Ovary (tissue), 10 donors: ENCODE measurements at places on chromosomes 5 and 9. TPM values are rescaled to one million over a fixed set of nuclear protein-coding genes. Genes with fewer than 3 reads are reported as not detected.
A peak's percentile ranks its signal among the peaks of the same experiment; 100 is the strongest.

SPINK13 gene
- not detected for total RNA-seq

DNA sequence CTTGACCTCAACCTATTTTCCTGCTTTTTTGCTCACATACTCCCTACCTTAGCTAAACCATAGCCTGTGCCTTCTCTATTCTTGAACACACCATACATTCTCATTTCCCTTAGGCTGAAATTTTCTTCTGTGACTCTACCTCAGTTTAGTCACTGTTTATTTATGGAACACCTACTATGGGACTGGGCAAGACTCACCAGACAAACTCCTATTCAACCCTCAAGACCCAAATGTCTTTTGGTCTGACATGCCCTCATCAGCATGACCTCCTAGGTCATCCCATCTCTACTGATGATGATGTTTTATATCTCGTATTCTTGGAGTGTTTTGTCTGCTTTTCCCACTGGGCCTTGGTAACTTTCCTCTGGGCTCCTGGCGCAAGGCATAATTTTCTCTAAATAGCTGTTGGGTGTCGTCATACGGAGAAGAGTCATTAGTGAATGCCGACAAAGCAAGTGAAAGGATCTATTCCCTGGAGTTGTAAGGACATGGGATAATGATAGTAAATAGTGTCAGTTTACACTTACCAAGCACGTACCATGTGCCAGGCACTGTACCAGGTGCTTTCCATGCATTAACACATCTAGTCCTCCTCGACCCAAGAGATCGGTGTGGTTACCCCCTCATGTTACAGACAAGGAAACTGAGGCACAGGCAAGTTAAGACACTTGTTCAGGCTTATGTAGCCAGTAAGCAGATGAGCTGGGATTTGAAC, 22.4 kb upstream of the PITX1 start:
- no peak for DNase-seq
- no peaks in the 10 kb centered on the region for H3K4me1 ChIP-seq
- no peaks in the 10 kb centered on the region for H3K36me3 ChIP-seq
- no peak overlapping the region for H3K4me3 ChIP-seq
- no peaks in the 10 kb centered on the region for H3K27me3 ChIP-seq
- H3K27ac ChIP-seq, result no peak overlapping the region

DNA sequence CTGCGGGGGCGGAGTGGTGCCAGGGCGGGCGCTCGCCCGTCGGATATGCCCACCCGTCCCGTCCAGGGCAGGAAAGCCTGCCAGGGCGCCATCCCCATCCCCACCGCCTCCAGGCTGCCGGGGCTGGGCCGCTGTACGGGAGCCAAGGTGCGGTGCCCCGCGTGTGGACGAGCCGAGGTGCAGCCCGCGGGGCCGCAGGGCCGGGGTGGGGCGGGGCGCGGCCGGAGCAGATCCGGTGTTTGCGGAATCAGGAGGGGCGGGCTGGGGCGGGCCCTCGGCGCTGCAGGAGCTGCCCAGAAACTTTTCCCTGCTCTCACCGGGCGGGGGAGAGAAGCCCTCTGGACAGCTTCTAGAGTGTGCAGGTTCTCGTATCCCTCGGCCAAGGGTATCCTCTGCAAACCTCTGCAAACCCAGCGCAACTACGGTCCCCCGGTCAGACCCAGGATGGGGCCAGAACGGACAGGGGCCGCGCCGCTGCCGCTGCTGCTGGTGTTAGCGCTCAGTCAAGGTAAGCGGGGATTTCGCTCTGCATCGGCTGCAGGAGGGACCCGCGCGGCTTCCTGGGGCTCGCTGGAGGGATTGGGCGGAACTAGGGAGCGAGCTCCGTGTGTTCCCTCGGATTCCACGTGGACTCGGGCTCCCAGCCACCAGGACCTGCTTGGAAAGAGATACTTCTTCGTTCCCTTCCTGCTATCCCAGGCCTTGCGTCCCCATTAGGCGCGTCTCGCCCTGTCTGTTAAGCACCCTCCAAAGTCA, at the start of gene ITGA2:
ITGA2 (plus strand) TSS at position 328 of the 756 bp plus-strand sequence; CDS start at position 445, 117 bp downstream.
- H3K4me1 ChIP-seq, result peaks cover 4% of the 10 kb centered on the region
- no peaks in the 10 kb centered on the region for H3K36me3 ChIP-seq
- H3K27me3 ChIP-seq, result no peaks in the 10 kb centered on the region

GRCh38 chr9:14957109-14957508, 46.9 kb upstream of the FREM1 start:
- H3K27me3 ChIP-seq, result no peaks in the 10 kb centered on the region
- no peak overlapping the region for H3K4me3 ChIP-seq
- no peaks in the 10 kb centered on the region for H3K36me3 ChIP-seq
- DNase-seq, result no peak
- peaks cover 1% of the 10 kb centered on the region for H3K4me1 ChIP-seq
- no peak overlapping the region for H3K27ac ChIP-seq

CCDC180 gene
- 9.0 TPM for total RNA-seq

- no peak for DNase-seq
- H3K4me1 ChIP-seq, result peaks cover 4% of the 10 kb centered on the region
- no peak overlapping the region for H3K27ac ChIP-seq
- H3K4me3 ChIP-seq, result no peak overlapping the region
- H3K36me3 ChIP-seq, result no peaks in the 10 kb centered on the region
- H3K27me3 ChIP-seq, result no peaks in the 10 kb centered on the region
Observed at GRCh38 chr5:160361624-160362228, 8.7 kb downstream of the C1QTNF2 start.

- H3K27me3 ChIP-seq, result no peaks in the 10 kb centered on the region
- no peaks in the 10 kb centered on the region for H3K36me3 ChIP-seq
- no peak overlapping the region for H3K27ac ChIP-seq
- no peaks in the 10 kb centered on the region for H3K4me1 ChIP-seq
Observed at GRCh38 chr5:145906401-145906800, 30.0 kb upstream of the SH3RF2 start.

DNA sequence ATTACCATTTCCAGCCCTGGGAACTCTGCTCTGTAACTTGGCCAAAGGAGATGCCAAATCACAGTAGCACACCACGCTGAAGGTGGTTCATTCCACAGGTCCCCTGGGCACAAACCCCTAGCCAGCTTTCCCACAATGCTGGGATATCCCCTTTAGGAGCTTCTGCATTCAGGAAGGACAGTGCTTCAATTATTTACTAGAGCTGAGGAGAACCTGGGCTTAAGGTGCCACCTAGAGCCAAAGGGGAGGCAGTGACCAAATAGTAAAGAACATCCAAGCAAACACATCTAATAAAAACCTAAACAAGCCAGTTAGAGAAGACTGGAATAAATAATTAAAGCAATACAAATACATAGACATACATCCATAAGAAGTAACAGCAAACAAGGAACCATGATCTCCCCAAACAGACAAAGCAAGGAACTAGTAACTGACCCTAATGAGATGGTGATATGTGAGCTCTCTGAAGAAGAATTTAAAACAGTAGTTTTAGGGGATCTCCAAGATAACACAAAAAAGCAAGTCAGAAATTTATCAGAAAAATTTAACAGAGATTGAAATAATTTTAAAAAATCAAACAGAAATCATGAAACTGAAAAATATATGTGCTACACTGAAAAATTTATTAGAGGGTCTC, 14.6 kb downstream of the KIF4B start:
- DNase-seq, result no peak
- H3K4me1 ChIP-seq, result no peaks in the 10 kb centered on the region
- H3K36me3 ChIP-seq, result no peaks in the 10 kb centered on the region
- H3K27me3 ChIP-seq, result no peaks in the 10 kb centered on the region
- no peak overlapping the region for H3K27ac ChIP-seq

DNA sequence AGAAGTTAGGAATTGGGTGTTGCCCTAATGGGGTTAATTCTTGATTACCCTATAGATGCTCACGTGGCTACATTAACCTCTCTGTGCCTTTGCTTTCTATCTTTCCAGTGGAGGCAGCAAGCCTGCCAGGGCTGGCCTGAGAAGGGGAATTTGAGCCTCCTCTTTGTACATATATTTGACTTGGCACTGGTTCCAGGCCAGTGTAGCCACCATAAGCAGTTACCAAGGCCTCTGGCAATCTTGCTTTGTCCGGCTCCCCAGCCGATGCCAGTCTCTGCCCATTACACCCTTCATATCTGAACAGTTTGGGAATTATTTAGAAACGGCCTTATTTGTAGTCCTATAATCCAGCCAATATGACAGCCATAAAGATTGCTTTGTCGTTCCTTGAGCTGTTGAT, 58.6 kb upstream of the PPARGC1B start:
- H3K4me3 ChIP-seq, result no peak overlapping the region
- H3K27me3 ChIP-seq, result no peaks in the 10 kb centered on the region
- no peak overlapping the region for H3K27ac ChIP-seq
- H3K36me3 ChIP-seq, result no peaks in the 10 kb centered on the region
- no peaks in the 10 kb centered on the region for H3K4me1 ChIP-seq

GRCh38 chr9:69573651-69574050, 98.5 kb downstream of the APBA1 start:
- H3K4me3 ChIP-seq, result no peak overlapping the region
- peaks cover 4% of the 10 kb centered on the region for H3K4me1 ChIP-seq
- H3K27me3 ChIP-seq, result no peaks in the 10 kb centered on the region
- no peak overlapping the region for H3K27ac ChIP-seq

GRCh38 chr5:87020099-87020934, 247.4 kb upstream of the RASA1 start:
- H3K27ac ChIP-seq, result no peak overlapping the region
- no peak for DNase-seq
- H3K36me3 ChIP-seq, result no peaks in the 10 kb centered on the region
- H3K27me3 ChIP-seq, result no peaks in the 10 kb centered on the region
- no peak overlapping the region for H3K4me3 ChIP-seq
- no peaks in the 10 kb centered on the region for H3K4me1 ChIP-seq

DNA sequence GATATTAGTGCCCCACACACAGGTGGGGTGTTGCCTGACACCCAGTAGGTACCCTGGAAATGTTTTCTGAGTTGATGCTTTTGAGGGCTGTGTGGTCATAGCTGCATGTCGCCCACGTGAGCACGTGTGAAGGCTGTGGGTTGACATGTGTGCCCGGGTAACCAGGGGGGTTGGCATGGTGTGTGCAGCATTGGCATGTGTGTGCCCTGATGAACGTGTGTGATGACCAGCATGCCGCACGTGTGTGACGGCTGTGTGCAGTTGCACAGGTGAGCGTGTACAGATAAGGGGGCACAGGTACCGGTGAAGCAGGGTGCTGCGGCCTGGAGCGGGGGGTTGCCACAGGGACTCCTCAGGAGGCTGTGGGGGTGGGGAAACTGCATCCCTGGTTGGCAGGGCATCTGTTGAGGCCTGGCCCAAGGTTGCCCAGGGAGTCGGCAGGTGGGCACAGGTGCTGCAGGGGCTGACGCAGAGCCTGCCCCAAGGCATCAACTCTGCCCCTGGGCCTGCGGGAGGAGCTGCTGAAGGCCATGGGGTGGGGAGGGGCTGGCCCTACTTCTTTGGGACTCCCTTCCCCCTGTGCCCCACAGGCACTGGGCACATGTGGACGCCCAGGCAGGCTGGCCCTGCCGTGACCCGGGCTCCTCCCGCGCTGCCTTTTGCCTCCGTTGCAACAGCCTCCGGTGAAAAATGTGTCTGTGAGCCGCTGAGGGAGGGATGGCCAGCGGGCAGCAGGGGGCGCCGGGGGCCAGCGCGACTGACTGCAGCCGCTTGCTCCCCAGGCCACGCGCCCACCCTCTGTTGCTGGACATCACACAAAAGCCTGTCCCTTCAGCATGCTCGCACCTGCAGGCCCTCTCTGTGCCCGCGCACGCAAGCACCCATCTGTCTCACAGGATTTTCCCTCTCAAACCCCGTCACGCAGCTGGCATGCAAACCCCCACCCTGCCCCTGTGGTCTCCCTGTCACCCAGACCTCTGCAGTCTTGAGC, 2.2 kb downstream of the UNC5A start:
- H3K4me1 ChIP-seq, result no peaks in the 10 kb centered on the region
- no peak for DNase-seq
- H3K36me3 ChIP-seq, result no peaks in the 10 kb centered on the region
- H3K4me3 ChIP-seq, result no peak overlapping the region
- H3K27ac ChIP-seq, result no peak overlapping the region

- no peak overlapping the region for H3K27ac ChIP-seq
- no peaks in the 10 kb centered on the region for H3K36me3 ChIP-seq
- no peaks in the 10 kb centered on the region for H3K4me1 ChIP-seq
- no peaks in the 10 kb centered on the region for H3K27me3 ChIP-seq
Observed at GRCh38 chr9:31597977-31598376, 786.5 kb upstream of the ACO1 start.

EIF4EBP3 gene
- total RNA-seq, result 13.3 TPM

DNA sequence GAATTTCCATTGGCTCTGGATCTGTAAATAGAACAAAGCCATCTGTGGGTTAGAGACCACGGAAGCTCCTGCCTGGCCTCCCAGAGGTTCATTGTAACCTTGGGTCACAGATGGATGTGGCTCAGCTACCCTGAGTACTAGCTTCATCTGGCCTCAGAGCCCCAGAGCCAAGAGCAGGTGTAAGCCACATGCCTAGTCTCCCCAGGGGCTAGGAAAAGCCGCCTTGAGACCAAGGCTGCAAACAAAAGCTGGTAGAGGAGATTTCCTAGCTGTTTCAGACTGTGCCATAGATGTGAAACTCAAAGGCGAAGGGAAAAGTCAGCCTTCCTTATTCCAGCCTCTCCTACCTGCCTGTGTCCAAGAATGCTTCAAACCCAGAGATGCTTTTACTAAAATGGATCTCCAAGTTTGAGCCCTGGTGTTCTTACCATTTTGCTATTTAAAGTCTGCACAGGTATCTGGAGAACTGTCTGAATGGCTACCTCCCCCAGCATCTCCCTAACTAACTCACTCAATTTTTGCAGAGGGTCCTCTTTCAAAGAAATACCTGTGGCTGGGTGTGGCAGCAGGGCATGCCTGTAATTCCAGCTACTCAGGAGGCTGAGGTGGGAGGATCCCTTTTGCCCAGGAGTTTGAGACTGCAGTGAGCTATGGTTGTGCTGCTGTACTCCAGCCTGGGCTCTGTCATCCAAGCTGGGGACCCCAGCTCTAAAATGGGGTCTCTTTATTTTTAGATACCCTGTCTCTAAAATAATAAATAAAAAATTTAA, 42.3 kb upstream of the MAP1B start:
- H3K4me3 ChIP-seq, result no peak overlapping the region
- H3K27me3 ChIP-seq, result no peaks in the 10 kb centered on the region
- no peaks in the 10 kb centered on the region for H3K36me3 ChIP-seq
- H3K27ac ChIP-seq, result no peak overlapping the region
- H3K4me1 ChIP-seq, result no peaks in the 10 kb centered on the region

GRCh38 chr9:94885854-94886447, 159.5 kb downstream of the AOPEP start:
- no peak for DNase-seq
- peaks cover 7% of the 10 kb centered on the region for H3K4me1 ChIP-seq
- H3K4me3 ChIP-seq, result no peak overlapping the region
- H3K36me3 ChIP-seq, result no peaks in the 10 kb centered on the region
- no peaks in the 10 kb centered on the region for H3K27me3 ChIP-seq
- H3K27ac ChIP-seq, result no peak overlapping the region

TMED7 gene
- total RNA-seq, result 67.7 TPM

GRCh38 chr5:150642567-150642927, 2.1 kb downstream of the SYNPO start:
- peak; percentile 87 for DNase-seq
- peaks cover 59% of the 10 kb centered on the region for H3K4me1 ChIP-seq
- H3K36me3 ChIP-seq, result no peaks in the 10 kb centered on the region
- H3K27ac ChIP-seq, result peak overlapping the region; percentile 93
- no peaks in the 10 kb centered on the region for H3K27me3 ChIP-seq

UBE2QL1 gene
- 2.6 TPM for total RNA-seq

GRCh38 chr5:10585518-10585915, 21.6 kb downstream of the ANKRD33B start:
- no peaks in the 10 kb centered on the region for H3K36me3 ChIP-seq
- H3K4me1 ChIP-seq, result no peaks in the 10 kb centered on the region
- no peak for DNase-seq
- no peak overlapping the region for H3K4me3 ChIP-seq
- no peak overlapping the region for H3K27ac ChIP-seq
- H3K27me3 ChIP-seq, result no peaks in the 10 kb centered on the region
